ENCODE measurements at places on chromosomes 7 and 10.

GRCh38 chr7:88599528-88599927 is 160.0 kb upstream of the ZNF804B start:
- DNase-seq = no peak
- no peaks in the 10 kb centered on the region for H3K4me1 ChIP-seq
- no peaks in the 10 kb centered on the region for H3K27me3 ChIP-seq
- no peak overlapping the region for H3K27ac ChIP-seq

DNA sequence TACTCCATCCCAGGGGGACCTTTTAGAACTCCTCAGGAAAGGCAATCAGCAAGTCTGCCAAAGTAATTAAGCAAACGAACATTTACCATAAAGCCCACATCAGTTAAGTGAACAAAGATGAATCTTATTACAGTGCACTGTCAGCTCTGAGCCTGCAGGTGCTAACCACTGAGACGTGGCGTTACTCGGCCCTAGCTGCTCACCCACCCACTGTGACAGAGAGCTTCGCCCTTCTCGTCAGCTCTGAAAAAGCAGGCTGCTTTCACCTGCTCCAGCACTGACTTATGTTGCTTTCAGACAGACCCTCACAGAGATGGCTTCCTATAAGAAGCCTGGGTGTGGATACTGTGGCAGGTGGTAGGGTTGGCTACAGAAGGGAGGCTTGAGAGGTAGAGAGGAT is 57.7 kb upstream of the KCNIP2 start:
- peaks cover 7% of the 10 kb centered on the region for H3K4me1 ChIP-seq
- no peak overlapping the region for H3K27ac ChIP-seq
- H3K4me3 ChIP-seq = no peak overlapping the region
- no peaks in the 10 kb centered on the region for H3K27me3 ChIP-seq

- H3K4me1 ChIP-seq = peaks cover 21% of the 10 kb centered on the region
- peaks cover 1% of the 10 kb centered on the region for H3K36me3 ChIP-seq
- H3K27ac ChIP-seq = peak overlapping the region; percentile 99
- H3K4me3 ChIP-seq = peak overlapping the region; percentile 88
- no peaks in the 10 kb centered on the region for H3K27me3 ChIP-seq
These were observed 666 bp downstream of the HNRNPF start for GRCh38 chr10:43408331-43408709.

GRCh38 chr10:102152545-102152890 is 329 bp downstream of the NOLC1 start:
- H3K27me3 ChIP-seq = no peaks in the 10 kb centered on the region
- H3K36me3 ChIP-seq = peaks cover 35% of the 10 kb centered on the region
- H3K4me1 ChIP-seq = peaks cover 19% of the 10 kb centered on the region
- DNase-seq = no peak
- peak overlapping the region; percentile 99 for H3K27ac ChIP-seq
- peak overlapping the region; percentile 98 for H3K4me3 ChIP-seq

GRCh38 chr10:116669832-116670644 is 49.3 kb downstream of the PNLIPRP2 start:
- peaks cover 6% of the 10 kb centered on the region for H3K27me3 ChIP-seq
- no peak overlapping the region for H3K27ac ChIP-seq
- peaks cover 25% of the 10 kb centered on the region for H3K4me1 ChIP-seq
- H3K4me3 ChIP-seq = peak overlapping the region; percentile 75
- H3K36me3 ChIP-seq = peaks cover 16% of the 10 kb centered on the region

- no peak for DNase-seq
- H3K27me3 ChIP-seq = peaks cover 6% of the 10 kb centered on the region
- H3K4me1 ChIP-seq = peaks cover 19% of the 10 kb centered on the region
- H3K4me3 ChIP-seq = no peak overlapping the region
These were observed 149.0 kb downstream of the ARHGAP21 start for GRCh38 chr10:24574578-24575155.
